ENCODE measurements at places on chromosomes 4 and X.

- DNase-seq = no peak
Measured at GRCh38 chr4:183636503-183636902, 22.5 kb downstream of the RWDD4 start.

GRCh38 chr4:163201358-163201757 is 34.7 kb upstream of the NAF1 start:
- no peak for DNase-seq

- DNase-seq = no peak
Measured at GRCh38 chr4:21470535-21470934, 478.0 kb downstream of the KCNIP4 start.

GRCh38 chr4:26191353-26191752 is 129.5 kb upstream of the RBPJ start:
- DNase-seq = no peak

- no peak for DNase-seq
Measured at GRCh38 chr4:188400451-188400850, 261.2 kb downstream of the TRIML1 start.

DNA sequence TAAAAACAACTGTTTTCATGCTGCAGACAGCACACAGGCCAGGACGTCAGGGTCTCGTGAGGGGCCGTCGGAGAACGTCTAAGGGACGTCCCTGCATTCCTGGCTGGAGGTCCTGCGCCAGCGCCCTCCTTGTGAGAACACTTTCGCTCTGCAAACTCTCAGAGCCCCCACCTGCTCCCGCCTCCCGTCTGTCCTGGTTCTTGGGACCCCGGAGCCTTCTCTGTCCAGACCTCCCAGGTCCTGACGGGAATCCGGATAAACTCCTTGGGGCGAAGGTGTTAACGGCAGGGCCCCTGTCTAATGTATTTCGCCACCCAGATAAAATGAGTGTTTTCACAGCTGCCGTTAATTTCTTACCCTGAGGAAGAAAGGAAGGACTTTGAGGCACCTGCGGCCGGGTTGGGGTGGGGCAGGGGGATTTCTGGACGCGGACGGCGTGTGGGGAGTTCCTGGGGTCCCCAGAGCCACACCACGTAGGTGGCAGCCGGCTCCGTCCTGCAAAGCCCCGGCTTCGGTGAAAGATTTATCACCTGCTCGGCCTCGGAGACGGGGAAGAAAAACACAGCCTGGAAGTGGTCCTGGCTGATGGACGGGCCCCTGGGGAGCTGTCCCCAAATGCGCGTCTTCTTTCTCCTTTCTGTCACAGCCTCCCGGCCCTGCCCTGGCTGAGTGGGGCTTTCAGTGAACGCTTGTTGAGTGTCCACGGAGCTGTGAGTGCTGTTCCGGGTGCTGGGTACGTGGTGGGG is 35.1 kb upstream of the PPP2R3B start:
- no peak for DNase-seq

DNA sequence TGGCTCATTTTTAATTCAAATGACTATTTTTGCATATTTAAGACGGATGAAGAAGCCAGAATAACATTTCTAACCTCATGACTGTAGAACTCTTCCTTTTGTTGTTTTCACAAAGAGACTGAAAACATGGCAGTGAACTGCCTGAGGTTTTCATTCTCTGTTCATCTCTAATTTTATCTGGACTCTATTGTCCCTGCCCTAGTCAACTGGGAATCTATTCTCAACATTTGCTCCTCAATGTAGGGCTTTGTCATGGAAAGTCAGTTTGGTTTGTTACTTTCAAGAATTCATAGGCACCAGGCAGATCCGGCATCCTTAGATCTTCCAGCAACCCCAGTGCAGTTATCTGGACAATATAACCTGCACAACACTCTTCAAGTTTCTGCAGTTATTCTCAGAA is 277.0 kb downstream of the RAPGEF2 start:
- DNase-seq = no peak

- DNase-seq = no peak
Measured at GRCh38 chr4:3484057-3484973, 21.2 kb downstream of the DOK7 start.

GRCh38 chr4:8541981-8542715 is 38.0 kb upstream of the GPR78 start:
- no peak for DNase-seq

GRCh38 chrX:17242470-17242869 is 132.5 kb upstream of the NHS start:
- DNase-seq = no peak

GRCh38 chr4:47668810-47669408 is 169.0 kb downstream of the CORIN start:
- DNase-seq = no peak

- no peak for DNase-seq
Measured at GRCh38 chrX:77009691-77010090, 437.5 kb upstream of the FGF16 start.

DNA sequence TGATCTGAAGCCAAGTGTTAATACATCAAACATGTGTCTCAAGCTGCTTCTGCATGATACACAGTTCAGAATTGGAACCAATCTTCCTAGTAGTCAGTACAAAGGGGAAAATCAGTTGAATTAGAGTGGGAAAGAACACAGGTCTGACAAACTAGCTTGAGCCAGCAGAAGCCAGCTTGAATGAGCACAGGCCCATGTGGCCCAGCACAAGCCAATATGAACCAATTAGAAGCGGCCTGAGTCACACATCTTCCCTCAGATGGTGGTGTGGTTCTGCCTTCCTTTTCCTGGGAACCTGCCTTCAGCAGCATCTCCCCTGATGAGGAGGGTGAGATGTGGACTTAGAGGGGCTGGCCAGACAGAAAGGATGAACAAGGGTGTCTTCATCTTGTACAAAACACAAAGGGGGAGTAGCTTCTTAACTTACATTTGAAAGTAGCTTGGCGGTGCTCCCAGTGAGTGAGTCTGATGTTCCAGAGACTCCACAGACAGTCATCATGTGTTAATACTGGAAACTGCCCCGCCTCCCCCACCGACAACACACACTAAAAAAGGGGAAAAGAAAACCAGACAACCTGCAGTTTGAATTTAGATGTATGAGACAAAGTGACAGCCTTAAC is 72.0 kb downstream of the FRMPD4 start:
- no peak for DNase-seq

- no peak for DNase-seq
Measured at GRCh38 chrX:86329174-86329573, 180.9 kb downstream of the DACH2 start.

DNA sequence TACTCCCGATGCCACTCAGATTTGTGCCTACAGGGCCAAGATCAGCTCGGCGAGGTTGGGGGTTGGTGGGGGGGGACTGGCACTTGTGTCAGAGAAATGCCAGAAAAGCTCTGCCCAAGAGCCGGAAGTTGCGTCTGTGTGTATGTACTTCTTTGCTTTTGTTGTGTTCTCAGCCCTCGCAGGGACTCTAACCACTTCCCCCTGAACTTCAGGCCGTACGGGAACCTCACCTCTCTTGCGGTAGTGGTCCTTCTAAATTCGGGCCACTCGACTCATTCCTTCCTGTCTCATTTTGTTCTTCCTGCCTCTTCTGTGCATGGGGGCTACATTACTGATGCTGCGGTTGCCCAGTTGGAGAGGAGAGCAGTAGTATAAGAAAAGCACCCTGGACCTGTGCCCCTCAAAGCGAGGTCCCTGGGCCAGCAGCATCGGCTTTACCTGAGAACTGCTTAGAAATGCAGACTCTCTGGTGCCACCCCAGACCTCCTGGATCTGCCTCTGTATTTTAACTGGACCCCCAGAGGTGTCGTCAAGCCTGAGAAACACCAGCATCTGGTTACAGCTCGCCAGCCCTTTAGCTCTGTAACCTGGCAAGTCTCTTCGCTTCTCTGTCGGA is 146.3 kb upstream of the RPS6KA3 start:
- DNase-seq = no peak

- no peak for DNase-seq
Measured at GRCh38 chr4:26404743-26405206, 84.0 kb downstream of the RBPJ start.

- no peak for DNase-seq
Measured at GRCh38 chr4:137541876-137542646, 9.8 kb upstream of the PCDH18 start.

DNA sequence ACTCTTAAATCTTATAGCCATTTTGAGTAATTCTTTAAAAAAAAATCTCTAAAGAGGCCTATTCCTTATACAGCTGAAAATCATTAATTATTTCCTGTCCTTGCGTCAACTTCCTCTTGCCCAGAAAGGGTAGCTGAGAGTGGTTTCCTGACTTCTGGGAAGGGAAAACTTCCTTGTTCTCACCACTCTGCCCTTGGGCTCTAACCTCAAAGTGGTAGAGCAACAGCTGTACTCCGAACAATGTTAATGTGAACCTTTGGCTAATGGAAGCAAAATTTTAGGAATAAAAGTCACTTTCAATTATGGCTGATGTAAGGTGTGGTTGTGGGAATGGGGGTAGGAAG is 15.3 kb downstream of the KLHL2 start:
- DNase-seq = no peak

DNA sequence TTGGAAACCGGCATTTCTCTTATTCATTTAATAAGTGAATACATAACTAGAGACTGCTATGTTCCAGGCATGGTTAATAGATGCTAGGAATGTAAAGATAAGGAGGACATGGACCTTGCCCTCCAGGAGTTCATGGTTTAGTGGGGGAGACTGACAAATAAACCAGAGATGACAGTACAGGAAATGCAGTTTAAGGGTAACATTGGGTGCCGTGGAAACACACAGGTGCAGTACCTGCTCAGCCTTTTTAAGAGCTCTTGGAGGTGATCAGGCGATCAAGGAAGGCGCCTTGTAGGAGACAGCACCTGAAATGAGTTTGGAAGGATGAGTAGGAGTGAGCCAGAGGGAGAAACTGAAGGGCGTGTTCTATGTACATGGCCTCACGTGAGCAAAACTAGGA is 145.8 kb downstream of the AASDH start:
- DNase-seq = no peak

GRCh38 chrX:155334486-155335336 is at the start of gene CLIC2:
Gene CLIC2 (minus strand): TSS chrX:155334614. CDS start chrX:155334427, 187 bp downstream.
- DNase-seq = no peak

GRCh38 chr4:25065932-25066590 is 35.3 kb upstream of the LGI2 start:
- no peak for DNase-seq

DNA sequence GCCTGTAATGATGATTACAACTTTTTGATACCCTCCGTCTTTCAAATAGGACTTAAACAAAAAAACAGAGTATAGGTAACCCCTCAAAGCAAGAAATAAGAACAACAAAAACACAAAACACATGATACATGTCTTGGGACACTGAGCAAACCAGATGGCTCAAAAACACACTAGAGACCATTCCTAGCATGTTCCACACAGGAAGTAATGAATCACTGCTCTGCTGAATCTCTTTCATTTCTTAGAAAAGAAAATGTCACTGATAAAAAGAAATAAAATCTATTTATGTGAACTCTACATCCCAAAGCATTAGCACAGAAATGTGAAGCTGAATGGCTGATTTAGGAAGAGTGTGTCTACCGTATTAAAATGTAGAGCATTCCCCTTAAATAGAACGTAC is 134.5 kb upstream of the IL15 start:
- no peak for DNase-seq

DNA sequence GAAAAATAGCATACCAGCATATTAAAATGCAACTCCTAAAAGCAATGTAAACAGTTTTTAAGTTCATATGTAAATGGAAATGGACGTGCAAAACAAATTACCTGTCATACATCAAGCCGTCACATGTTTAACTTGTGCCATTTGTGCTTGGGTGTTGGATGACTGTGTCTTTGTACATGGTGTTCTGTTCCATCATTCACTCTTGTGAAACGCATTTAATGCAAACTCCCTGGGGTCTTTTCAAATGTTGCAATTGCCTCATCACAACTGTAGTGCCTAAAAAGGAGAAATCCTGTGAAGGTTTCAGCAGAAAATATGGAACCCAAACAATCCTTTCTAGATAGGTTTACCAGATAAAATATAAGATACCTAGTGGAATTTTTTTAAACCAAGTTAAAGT is 52.4 kb downstream of the PHOX2B start:
- no peak for DNase-seq

GRCh38 chr4:40380647-40381046 is 45.5 kb downstream of the CHRNA9 start:
- no peak for DNase-seq

- DNase-seq = no peak
Measured at GRCh38 chrX:38351346-38351745, 1.1 kb upstream of the OTC start.

All from activated gamma-delta T cell (primary cell).